ENCODE measurements at places on chromosomes 7 and 10.

- DNase-seq, result peak; percentile 43
Measured at GRCh38 chr7:123711832-123712293, 36.9 kb downstream of the WASL start.

DNA sequence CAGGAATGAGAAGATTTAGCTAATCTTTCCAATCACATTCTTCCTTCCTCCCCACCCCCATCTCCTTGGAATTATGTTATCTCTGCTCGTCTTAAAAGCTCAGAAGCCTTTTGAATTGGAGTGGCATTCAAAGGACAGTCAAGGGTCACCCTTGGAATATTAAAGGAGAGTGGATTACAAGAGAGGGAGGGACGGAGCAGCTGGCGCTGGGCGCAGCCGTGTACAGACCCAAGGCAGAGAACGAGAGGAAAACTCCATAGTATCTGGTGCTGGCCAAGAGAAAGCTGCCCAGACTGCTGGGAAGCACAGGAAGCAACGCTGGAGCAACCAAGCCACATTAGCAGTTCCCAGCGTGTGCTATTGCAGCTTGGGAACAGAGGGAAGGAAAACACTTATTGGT lies 95.7 kb downstream of the POU6F2 start:
- no peak for DNase-seq

GRCh38 chr10:533611-534010 lies 155.9 kb downstream of the DIP2C start:
- no peak for DNase-seq

- DNase-seq, result no peak
Measured at GRCh38 chr7:157411580-157411979, 74.8 kb downstream of the DNAJB6 start.

DNA sequence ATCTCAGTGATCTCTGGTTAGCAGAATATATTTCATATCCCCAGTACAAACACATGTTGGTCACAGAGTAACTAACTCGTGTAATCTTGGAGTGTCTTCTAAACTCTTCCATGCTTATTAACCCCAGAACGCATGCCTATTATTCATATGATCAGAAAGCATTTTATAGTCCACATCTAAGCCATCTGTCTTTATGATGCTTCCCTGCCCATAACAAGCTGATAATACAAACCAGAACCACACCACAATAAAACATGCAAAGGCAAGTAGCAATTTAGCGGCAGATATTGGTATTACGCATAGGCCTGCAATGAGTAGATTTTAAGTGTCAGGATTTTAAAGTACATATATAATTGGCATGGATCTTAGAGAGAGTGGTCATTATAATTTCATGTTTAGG lies 120.0 kb upstream of the PRKCQ start:
- no peak for DNase-seq

DNA sequence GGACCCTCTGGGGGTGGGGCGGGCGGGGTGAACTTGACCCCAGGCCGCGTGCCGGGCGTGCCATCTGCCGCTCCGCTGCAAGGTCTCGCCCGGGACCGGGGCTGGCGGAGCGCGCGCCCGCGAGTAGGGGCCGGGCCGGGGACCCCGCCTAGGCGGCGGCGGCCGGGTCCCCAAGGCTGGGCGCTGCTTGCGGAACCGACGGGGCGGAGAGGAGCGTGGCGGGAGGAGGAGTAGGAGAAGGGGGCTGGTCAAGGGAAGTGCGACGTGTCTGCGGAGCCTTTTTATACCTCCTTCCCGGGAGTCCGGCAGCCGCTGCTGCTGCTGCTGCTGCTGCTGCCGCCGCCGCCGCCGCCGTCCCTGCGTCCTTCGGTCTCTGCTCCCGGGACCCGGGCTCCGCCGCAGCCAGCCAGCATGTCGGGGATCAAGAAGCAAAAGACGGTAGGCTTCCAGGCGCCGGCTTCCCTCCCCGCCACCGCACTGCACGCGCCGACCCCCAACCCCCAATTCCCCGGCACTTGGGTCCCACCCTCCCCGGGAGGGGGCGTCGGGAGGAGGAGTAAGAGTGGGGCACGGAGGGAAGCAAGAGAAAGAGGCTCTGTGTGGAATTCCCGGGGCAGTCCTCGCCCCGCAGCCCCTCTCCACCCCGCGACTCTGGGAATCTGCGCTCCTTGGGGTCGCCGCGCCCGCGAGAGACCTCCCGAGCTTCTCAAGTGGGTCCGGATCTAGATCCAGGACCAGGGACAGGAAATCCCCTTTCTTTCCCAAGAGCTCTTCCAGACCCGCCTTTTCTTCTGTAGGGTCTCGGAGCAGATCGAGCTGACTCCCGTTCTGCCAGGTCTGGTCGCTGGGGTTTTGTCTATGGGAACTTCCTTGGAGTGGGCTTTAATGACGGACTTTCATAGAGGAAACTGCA lies at the start of gene PAPSS2:
Gene PAPSS2 (plus strand): TSS at position 308 of the 913 bp plus-strand sequence. CDS start 104 bp downstream, at position 412.
- DNase-seq, result peak; percentile 23

- DNase-seq, result no peak
Measured at GRCh38 chr10:71278691-71279588, 40.1 kb upstream of the SLC29A3 start.

DNA sequence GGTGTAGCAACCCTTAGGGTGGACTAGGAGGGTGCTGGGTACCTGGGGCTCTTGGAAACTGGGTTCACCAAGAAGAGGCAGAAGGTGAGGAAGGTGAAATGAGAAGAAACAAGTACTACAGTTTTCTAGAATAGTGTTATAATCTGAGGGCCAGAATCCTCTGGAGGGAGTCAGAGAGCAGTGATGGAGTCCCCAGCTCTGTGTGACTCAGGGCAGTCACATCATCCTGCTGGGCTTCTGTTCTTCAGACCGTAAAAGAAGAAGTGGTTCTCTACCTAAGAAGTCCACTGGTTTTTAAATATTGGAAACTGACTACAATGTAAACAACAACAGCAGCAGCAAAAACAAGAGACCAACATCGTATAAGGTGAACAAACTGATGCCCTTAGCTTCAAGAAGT lies 197.3 kb downstream of the PRPF18 start:
- peak; percentile 62 for DNase-seq

DNA sequence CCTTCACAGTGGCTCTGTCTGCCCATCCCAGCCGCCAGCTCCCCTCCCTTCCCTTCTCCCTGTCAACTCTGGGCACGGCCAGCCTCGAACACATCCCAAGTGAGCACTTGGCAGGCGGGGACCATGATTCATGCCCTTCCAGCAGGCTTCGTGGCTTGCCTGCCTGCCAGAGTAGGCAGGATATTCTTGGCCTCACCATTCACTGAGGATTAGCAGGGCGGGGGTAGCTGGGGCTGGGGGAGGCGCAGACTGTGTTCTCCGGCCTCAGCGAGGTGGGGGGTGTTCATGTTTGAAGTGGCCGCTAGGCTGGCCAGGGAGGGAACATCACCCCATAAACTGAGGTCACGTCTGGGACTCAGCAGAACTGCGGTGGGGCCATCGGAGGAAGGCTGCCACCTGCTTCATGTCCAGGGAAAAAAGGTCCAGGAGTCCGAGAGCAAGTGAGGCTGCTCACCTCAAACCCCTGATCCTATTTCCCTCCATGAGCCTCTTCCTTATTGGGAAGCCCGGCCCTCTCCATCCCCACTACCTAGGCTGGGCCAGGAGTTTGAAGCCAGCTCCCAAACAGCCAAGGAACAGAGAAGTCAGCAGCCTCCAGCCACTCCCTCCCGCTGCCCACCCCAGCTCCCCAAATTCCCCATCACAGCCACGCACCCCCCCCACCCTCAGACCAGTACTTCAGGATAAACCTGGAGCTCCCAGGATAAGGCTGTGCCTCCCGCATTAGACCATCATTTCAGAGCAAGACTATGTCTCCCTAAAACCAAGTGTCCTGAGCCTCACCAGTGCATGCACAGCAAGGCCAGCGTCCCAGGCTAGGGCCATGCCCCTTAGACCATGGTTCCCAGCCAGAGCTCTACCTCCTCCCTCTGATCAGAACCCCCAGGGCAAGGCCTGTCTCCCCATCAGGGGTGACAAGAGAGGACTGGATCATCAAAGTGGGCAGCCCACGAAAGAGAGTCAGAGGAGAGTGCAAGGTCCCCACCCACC lies 42.8 kb upstream of the RABGEF1 start:
- peak; percentile 31 for DNase-seq

All from bronchial epithelial cell (primary cell).